Fibroblast of skin of right biceps (primary cell): ENCODE measurements at places on chromosomes 4 and X.

GRCh38 chr4:24394041-24394440 lies 190.3 kb downstream of the DHX15 start:
- peak; percentile 78 for DNase-seq

GRCh38 chrX:43349363-43349762 lies 306.7 kb upstream of the MAOA start:
- DNase-seq = peak; percentile 9

DNA sequence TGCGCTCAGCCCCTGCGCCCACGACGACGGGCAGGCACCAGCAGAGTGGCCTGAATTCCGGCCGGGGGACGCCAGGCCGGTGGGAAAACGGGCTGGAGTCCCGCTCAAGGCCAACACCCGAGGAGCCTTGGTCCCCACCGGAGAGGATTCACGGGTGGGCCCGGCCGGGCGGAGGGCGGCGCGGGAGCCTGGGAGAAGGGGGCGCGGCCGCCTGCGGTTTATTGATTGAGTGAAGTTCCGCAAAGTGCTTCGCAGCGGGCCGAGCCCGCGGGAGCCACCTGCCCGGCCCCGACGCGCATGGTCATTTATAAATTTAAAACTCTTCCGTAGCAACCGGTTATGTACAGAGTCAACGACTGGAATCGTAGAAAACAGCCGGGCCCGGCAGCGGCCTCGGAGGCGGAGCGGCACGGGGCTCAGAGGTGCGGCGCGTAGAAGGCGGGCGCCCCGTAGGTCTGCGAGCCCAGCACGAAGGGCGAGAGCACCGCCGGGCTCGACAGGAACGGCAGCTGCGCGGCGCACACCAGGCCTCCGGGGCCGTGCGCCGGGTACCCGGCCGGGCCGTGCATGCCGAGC lies 3.6 kb downstream of the NKX1-1 start:
- no peak for DNase-seq

DNA sequence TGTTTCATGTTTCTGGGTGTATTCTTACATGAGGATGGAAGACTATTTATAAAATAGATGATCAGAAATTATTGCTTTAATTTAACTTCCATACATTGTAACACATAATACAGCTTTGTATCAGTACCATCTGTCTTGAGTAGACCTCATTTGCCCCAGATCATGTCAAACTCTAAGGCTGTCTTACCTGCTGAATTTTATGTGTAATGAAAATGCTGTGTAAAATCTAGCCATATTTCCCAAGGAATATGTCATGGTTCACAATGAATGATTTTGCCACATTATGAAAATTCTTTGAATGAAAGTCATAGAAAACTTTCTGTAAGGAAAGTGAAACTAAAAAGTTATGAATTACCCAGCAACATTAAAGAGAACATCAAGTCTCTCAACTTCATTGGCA lies 7.4 kb downstream of the BDH2 start:
- DNase-seq = no peak

DNA sequence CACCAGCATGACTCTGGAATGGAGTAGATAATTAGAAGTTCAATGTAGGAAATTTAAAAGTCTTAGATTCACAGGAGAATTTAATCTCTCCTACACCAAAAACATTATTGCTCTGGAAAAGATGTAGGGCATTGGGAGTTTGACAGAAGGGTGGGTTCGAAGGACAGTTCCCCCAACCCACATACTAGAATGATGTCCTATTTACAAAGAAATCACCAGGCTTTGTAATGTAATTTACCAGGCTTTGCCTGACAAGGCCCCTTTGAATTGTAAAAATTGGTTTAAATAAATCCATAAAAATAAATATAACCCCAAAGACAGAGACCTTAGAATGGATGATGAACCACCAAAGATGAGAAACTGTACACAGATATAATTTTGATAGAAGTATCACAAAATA lies 399.2 kb upstream of the GRID2 start:
- DNase-seq = no peak

DNA sequence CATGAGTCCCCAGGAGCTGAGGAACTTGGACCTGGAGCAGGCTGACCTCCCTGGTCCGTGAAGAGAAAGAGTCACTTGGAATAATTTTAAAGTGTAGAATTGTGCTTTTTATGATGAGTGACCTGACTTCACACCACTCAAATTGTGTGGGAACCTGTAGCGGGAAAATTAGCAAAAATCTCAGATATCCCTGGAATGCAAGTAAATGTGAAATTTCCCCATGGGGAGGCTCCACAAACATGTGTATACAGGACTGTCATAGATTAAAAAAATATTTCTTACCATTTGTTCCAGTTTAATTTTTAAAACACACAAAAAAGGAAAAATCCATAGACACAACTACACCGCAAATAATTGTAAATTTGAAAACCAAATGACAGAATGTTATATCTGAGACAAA lies 1079.6 kb upstream of the PABPC4L start:
- peak; percentile 44 for DNase-seq

DNA sequence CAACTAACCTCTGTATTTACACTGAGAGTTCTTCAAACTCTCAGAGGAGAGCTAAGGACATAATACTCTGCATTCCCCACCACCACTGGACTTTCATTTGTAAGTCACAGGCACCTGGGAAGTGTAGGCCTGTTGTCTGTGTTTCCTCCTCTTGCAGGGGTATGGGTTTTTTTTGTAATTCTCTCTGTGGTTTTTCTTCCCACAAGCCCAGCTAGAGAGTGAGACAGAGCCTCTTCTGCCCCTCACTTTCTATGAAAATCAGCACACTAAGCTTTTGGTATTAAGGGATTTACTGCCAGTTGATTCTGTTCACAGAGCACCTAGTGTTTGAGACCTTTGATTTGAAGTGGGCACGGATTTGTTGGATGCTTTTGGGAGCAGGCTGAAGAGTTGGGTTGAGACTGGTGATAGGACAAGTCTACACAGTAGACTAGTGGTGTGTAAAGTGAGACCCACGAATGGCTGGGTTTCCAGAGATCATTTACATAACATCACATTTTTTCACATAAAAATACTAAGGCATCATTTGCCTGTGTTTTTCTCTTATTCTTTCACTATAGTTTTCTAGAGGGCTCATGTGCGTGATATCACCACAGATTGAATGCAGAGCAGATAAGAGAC lies 28.9 kb upstream of the WDR17 start:
- no peak for DNase-seq

GRCh38 chr4:141563723-141564122 lies 72.7 kb upstream of the IL15 start:
- peak; percentile 18 for DNase-seq

DNA sequence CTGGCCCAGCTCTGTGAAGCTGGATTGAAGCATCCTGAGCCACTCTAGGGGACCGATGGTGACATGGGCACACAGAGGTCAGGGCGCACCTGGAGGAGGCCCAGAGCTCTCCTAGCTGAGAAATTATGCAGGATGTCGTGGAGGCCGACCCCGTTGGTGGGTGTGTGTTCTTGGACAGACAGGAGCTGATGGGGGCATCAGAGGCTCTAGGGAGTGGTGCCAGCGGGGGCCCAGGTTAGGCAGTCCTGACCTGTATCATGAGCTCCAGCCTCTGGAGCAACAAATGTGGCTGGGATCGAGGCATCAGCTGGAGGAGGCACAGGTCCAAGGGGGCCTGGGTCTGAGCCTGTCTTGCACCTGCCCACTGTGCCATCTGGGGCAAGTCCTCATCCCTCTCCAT lies 124.6 kb upstream of the PSAPL1 start:
- DNase-seq = no peak

- no peak for DNase-seq
These were observed 14.8 kb downstream of the ANK2 start for GRCh38 chr4:113064244-113064643.

- DNase-seq = peak; percentile 28
These were observed 27.7 kb downstream of the NHSL2 start for GRCh38 chrX:71938371-71938770.

GRCh38 chr4:23290656-23291055 lies 597.9 kb downstream of the GBA3 start:
- DNase-seq = no peak

- no peak for DNase-seq
These were observed 35.9 kb upstream of the STK26 start for GRCh38 chrX:131987252-131987651.

- DNase-seq = no peak
These were observed 336.6 kb downstream of the SLITRK2 start for GRCh38 chrX:146154191-146154590.

DNA sequence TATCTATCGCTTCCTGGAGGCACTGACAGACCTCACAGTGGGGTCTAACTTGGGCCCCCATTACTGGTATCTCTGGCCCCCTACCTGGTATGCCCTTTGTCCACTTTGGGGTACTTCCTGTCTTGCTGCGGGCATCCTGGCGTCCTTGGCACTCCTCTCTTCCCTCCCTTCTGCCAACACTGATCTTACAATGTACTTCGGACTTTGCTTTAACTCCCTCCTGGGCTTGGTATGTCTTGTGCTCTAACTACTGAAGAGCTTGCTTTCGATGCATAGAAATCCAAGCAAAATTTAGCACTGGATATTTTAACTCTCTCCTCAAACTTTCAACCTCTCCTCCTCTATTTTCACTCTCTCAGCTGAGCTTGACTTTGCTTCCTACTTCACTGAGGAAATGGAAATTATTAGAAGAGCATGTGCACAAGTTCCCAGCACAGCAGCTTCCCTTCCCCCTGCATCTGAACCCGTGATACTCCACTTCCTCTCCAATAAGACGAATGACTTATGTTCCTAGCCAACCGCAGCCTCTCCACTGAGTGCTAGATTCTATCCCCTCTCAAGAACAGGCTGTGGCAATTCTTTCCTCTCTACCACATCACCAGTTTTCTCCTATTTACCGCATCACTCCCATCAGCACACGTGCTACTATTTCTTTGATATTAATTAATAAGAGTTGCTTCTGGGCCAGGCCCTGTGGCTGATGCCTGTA lies 52.9 kb downstream of the SUPT20HL2 start:
- DNase-seq = peak; percentile 68

DNA sequence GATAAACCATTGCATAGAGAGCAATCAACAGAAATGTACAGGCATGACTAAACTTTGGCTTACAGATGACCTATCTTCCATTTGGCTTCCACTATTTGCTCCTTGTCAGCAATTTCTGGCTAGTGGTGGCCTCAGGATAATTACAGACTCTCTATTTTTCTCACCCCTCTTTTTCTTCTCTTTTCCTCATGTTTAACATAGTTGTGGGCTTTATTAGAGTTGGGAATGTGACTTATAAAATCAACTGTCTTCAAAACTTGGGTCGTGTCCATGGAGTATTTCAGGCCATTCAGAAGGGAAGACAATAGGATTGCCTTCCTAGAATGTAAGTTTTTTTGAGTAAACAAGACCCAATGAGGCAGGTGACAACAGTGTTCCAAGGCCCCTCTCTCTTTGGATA lies 236.2 kb downstream of the FRAS1 start:
- DNase-seq = peak; percentile 92

DNA sequence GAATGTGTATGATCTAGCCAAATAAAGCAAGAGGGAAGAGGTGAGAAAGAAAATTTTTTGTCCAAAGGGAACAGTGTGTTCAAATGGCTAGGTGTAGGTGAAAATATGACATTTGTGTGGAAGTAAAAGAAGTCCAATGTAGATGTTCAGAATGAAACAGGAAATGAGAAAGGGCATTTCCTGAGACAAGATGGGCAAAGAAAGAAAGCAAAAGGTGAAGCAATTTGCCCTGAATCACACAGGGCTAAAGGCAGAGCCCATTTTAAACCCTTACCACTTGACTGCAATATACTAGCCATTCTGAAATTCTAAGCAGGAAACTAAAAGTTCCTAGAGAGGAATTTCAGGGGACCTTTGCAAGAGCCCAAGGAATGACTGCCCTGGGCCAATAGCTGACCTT lies 36.0 kb downstream of the CLOCK start:
- no peak for DNase-seq

GRCh38 chrX:133640161-133641015 lies 225.1 kb upstream of the GPC4 start:
- DNase-seq = peak; percentile 77

- peak; percentile 46 for DNase-seq
These were observed 5.6 kb downstream of the PCDH10 start for GRCh38 chr4:133154725-133155124.

DNA sequence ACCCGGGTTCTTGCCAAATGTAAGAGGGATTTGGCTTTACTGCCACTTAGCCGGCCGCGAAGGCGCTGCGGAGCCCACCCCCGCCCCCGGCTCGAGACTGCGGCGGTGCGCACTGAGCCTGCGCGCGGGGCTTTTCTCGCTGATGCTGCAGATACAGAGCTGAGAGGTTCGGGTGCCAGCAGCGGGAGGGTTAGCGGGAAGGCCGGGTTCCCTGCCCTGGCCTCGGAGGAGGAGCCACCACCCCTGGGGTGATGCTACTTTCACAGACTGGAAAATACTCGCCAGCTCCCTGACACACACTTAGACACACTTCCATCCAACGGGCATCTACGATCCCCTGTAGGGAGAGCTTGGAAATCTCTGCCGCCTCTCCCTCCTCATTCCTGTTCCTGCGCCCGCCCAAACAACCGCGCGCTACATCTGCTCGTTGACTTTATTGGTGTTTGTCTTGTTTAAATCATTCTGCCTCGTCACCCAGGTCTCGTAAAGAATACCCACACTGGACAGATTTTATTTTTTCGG lies 2.1 kb upstream of the PCDH7 start:
- DNase-seq = peak; percentile 57

DNA sequence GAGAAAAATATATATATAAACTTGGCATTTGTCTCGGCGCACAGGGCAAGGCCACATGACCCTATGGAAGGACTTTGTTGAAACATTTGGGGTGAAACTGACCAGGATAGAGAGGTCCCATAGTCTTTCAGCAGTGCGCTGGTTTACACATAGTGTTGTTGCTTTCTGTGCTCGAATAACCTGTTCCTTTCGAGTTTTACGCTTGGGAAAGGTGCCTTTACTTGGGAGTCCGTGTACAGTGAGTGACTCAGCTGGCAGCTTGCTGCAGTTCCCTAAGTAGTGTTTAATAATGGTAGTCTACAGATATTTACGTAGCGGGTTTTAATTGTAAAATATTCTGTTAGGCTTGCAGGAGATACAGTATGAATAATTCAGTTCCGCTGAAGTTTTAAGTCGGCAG lies 578 bp downstream of the APOOL start:
- DNase-seq = peak; percentile 8

GRCh38 chr4:123478859-123479345 lies 82.3 kb downstream of the SPRY1 start:
- peak; percentile 54 for DNase-seq

DNA sequence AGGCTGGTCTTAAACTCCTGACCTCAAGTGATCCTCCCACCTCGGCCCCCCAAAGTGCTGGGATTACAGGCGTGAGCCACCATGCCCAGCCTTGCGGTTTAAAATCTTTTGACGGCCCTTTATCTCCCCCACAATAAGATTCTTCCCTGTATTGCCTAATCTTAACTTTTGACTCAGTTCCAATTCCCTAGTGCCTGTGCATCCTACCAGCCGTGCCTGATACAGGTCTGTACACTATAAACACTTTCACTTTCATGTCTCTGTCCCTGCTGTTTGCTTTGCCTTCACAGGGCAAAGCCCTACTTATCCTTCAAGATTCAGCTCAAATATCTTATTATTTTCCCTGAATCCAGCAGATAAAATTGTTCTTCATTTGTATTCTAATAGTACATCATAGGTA lies 74.6 kb downstream of the WDR44 start:
- DNase-seq = peak; percentile 1

DNA sequence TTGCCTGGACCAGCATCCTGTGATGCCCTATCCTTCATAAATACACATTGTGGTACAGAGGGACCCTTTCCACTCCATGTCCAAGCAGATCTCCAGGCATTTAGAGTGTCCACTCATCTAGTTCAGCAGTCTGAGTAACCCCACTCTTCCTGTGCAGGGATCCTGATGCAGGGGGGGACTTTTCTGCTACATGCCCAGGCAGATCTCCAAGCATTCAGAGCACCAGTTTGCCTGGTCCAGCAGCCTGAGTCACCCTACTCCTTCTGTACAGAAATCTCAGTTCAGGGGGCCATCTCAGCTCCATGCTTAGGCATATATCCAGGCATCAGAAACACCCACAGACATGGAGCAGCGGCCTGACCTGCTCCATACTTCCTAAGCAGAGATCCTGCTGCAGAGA lies 1089.8 kb downstream of the FAT4 start:
- peak; percentile 11 for DNase-seq
